ENCODE measurements at places on chromosomes 13 and 19.

- no peak for DNase-seq
Observed at GRCh38 chr13:72677431-72677830, 50.0 kb downstream of the MZT1 start.

DNA sequence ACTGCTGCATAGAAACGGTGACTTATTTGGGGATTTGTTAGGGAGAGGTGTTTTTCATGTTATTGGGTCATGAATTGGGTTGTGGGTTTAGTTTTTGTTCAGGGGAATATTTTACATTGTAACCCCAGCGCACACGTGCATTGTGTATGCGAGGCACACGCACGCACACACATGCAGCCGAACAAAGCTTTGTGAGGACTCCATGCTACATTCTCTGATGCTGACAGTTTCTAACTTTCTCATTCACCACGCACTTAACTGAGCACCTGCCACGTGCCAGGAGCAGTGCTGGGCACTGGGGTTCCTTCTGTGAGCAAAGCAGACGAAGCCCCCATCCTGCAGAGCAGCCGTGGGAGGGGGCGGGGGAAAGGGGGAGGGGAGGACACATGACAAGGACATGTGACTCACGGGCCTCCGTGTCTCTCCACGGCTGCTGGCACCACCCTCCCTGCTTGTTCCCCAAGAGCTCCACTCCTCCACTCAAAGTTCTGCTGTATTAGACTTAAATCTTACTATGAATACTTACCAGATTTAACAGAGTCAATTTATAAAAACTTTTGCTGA, 55.6 kb downstream of the SLC7A9 start:
- DNase-seq: no peak

GRCh38 chr13:55673910-55674309, 1466.8 kb upstream of the PRR20A start:
- no peak for DNase-seq

- DNase-seq: no peak
Observed at GRCh38 chr19:56566904-56567273, 379 bp upstream of the ZNF470 start.

Measured in GM12864 (cell line).